ENCODE measurements at places on chromosomes 4 and X.

DNA sequence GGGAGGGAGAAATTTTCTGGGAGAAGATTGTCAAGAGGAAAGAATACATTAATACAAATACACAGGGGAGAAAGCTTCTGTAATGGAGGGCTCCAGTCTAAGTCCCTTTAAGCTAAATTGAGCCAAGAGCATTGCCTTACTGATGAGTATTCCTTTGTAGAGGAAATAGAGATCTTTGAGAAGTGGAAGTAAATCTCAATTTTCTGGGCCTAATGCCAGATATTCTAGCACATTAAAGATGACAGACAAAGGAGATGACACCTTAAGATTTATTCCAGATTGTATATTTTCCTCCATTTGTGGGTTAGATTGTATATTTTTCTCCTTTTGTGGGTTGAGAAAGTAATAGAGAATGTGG, 28.5 kb upstream of the SMAD1 start:
- no peak for DNase-seq

- no peak for DNase-seq
Measured at GRCh38 chr4:177478496-177478895, 36.3 kb upstream of the AGA start.

- no peak for DNase-seq
Measured at GRCh38 chrX:30888526-30889146, 418 bp downstream of the TAB3 start.

GRCh38 chr4:13432453-13432852, 51.7 kb downstream of the RAB28 start:
- no peak for DNase-seq

GRCh38 chr4:158760866-158761265, 8.0 kb upstream of the FNIP2 start:
- no peak for DNase-seq

GRCh38 chr4:2938906-2939305, 24.3 kb downstream of the NOP14 start:
- no peak for DNase-seq

- DNase-seq = no peak
Measured at GRCh38 chr4:10013722-10014121, 7.6 kb downstream of the SLC2A9 start.

- DNase-seq = no peak
Measured at GRCh38 chr4:155667568-155668511, 1.2 kb downstream of the GUCY1A1 start.

DNA sequence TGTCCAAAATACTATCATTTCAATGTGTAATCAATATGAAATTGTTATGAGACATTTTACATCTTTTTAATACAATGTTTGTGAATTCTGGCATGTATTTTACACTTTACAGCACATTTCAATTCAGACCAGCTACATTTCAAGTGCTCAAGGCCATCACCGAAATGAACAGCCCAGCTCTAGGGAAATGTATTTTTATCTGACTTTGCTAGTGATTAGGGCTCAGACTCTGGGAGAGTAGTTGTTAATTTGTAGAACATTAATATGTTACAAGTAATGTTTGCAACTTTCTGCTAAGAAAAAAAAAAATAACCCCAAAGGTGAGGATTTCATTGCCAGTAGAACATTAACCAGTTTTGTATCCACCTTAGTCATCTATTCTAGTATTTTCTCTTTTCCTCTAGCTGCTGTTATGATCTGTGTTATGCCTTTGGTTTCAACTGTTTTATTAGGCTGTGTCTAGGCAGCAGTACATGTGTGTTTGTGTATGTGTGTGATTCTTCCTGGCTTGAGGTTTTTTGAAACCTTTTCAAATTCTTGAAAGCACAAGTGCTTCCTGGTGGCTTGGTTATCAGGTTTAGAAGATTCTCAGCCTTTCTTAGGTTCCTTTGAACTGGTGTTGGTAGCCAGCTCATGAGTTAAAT, 125.9 kb downstream of the NSUN7 start:
- no peak for DNase-seq

DNA sequence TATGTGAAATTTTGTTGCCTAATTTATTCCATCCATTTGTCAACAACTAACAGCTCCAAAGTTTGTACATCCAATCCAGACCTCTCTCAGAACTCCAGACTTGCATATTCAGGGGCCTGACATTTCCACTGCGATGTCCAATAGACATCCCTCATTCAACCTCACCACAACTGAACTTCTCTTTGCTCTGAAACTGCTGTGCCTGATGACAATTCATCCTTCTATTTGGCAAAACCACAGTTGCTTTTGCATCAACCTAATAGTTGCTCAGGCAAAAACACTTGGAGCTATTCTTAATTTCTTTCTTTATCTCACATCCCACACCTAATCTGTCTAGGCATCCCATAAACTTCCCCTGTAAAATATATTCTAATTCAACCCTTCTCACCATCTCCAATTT, 56.5 kb downstream of the ANTXR2 start:
- no peak for DNase-seq

GRCh38 chr4:8771258-8771590, 100.4 kb downstream of the HMX1 start:
- DNase-seq = no peak

GRCh38 chr4:83013902-83014301, 3.3 kb upstream of the LIN54 start:
- DNase-seq = no peak

- peak; percentile 60 for DNase-seq
Measured at GRCh38 chr4:30208731-30209435, 511.3 kb upstream of the PCDH7 start.

GRCh38 chrX:154529206-154529612, 13.2 kb upstream of the FAM3A start:
- DNase-seq = no peak

DNA sequence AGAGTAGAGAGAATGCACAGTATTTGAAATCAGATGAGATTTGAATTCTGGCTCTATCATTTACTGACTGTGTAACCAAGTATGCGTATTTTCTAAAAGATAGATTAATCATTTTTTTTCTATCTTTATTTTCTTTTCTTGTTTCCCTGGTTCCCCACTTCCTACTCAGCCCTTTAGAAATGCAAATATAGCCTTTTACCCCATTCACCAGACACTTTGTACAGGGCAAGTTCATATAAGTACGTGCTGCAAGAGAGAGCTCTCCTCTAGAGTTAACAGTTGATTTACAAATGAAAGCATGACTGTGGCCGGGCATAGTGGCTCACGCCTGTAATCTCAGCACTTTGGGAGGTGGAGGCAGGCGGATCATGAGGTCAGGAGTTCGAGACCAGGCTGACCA, 17.8 kb upstream of the TDO2 start:
- DNase-seq = no peak

GRCh38 chr4:187141101-187141500, 417.4 kb upstream of the FAT1 start:
- no peak for DNase-seq

All from epithelial cell of prostate (primary cell).